Chondrocyte (in vitro differentiated cells): ENCODE measurements at places on chromosomes 13 and 19. TPM values are rescaled to one million over a fixed set of nuclear protein-coding genes. Genes with fewer than 3 reads are reported as not detected.
A peak's percentile ranks its signal among the peaks of the same experiment; 100 is the strongest.

- no peak overlapping the region for H3K4me3 ChIP-seq
- H3K36me3 ChIP-seq = no peaks in the 10 kb centered on the region
- H3K27ac ChIP-seq = no peak overlapping the region
Measured at GRCh38 chr19:36051637-36052036, 2.4 kb downstream of the THAP8 start.

IGSF23 gene
- total RNA-seq = not detected in 3 replicates

DNA sequence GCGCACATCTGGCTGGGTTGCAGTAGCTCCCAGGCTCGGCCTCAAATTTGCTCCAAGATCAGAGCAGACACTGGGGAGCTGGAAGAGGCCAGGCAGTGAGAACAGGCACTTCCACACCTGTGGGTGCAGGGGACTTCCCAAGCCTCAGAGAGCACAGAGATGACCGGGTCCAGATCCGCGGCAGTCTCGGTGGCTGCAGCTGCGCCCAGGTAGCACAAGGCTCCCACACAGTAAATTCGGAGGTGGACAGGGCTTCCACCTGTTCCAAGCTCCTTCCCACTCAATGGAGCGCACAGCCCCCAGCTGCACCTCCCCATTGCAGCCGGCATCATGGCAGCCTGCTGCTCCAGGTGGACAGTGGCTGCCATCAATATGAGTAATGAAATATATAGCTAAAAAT lies 1417.4 kb upstream of the SLC10A2 start:
- DNase-seq = no peak
- peaks cover 6% of the 10 kb centered on the region for H3K36me3 ChIP-seq
- no peaks in the 10 kb centered on the region for H3K27me3 ChIP-seq
- H3K27ac ChIP-seq = no peak overlapping the region

DNA sequence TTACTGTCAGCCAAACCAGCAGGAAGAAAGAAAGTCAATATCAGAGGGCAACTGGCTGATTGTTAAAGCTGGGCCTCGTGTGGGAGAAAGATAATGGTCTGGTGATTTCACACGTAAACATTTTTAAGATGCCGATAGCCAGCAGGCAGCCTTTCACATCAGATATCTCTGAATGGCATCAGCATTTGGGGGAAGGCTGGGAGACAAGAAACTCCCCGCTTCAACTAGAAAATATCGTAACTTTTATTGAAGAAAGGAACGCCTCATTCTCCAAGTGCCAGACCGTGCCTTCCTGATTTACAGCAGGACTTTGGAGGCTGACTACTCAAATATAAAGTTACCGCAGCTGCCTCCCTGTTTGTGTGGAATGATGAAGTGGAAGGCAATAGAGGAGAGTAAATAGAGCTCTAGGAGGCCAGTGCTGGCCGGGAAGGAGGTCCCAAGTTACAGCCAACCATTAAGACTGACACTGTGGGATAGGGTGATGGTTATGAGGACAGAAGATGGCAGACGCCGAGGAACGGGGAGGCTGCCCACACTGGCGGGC lies 284.3 kb upstream of the MAB21L1 start:
- no peak for DNase-seq
- no peak overlapping the region for H3K27ac ChIP-seq
- no peaks in the 10 kb centered on the region for H3K36me3 ChIP-seq
- H3K4me3 ChIP-seq = no peak overlapping the region

SMIM7 gene
- total RNA-seq = 42.5 to 52.0 TPM (median 47.7 TPM) in 3 replicates

GRCh38 chr13:75620020-75620419 lies 16.1 kb upstream of the LMO7 start:
- H3K4me1 ChIP-seq = peaks cover 63% of the 10 kb centered on the region
- H3K4me3 ChIP-seq = no peak overlapping the region
- H3K27ac ChIP-seq = peak overlapping the region; percentile 91

DNA sequence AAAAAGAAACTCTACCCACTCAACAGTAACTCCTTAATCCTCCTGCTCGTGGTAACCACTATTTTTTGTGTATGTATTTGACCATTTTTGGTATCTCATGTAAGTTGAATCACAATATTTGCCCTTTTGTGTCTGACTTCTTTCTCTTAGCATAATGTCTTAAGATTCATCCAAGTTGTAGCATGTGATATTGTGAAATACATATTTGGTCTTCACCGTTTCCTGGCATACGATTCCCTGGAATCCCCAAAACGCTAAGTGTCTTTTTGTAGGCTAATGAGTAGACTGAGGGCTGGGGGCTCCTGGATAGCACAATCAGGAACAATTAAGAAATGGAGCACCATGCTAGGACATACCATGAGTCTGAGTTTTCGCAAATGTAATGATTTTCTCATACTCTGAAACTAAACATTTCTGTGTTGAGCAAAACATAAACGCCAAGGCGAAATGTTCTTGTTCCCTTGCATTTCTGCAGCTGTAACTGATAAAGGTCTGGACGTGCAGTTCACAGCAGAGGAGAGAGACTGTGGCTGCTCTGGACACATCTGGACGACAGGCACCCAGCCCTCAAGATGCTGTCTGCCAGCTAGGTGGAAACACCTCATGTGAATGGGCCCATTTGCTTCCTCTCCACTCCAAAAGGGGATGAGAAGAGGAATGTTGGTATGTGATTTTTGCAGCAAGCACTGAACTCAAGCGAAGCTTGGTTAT lies 38.4 kb downstream of the BRD4 start:
- no peak for DNase-seq
- H3K4me3 ChIP-seq = no peak overlapping the region
- no peaks in the 10 kb centered on the region for H3K27me3 ChIP-seq
- peaks cover 97% of the 10 kb centered on the region for H3K4me1 ChIP-seq
- peaks cover 3% of the 10 kb centered on the region for H3K36me3 ChIP-seq

STARD13 gene
- 37.6 to 57.8 TPM (median 41.0 TPM) in 3 replicates for total RNA-seq

CD177 gene
- not detected in 3 replicates for total RNA-seq

DNA sequence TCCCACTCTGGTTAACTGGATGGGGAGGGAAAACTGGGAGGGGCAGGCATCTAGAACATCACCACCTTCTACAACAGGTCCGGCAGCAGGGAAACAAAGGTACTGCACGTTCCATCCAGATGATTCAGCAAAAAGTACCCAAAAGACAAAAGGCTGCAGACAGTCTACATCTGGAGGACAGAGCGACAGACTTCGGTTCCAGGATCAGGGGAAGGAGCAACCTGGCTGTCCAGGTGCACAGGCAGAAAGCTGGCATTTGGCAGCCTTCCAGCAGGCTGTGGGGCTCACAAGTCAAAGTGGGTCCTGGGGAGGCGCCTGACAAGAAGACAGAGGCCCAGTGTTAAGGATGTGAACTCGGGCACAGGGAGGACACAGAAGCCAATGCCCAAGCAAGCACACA lies 202.9 kb downstream of the SUCLA2 start:
- H3K27me3 ChIP-seq = no peaks in the 10 kb centered on the region
- no peaks in the 10 kb centered on the region for H3K36me3 ChIP-seq
- no peak overlapping the region for H3K27ac ChIP-seq

- H3K4me1 ChIP-seq = peaks cover 24% of the 10 kb centered on the region
- no peaks in the 10 kb centered on the region for H3K27me3 ChIP-seq
- no peak overlapping the region for H3K4me3 ChIP-seq
- DNase-seq = no peak
- no peaks in the 10 kb centered on the region for H3K36me3 ChIP-seq
- H3K27ac ChIP-seq = no peak overlapping the region
Measured at GRCh38 chr13:23436680-23437079, 3.2 kb upstream of the SACS start.

IRGC gene
- not detected in 3 replicates for total RNA-seq

DNA sequence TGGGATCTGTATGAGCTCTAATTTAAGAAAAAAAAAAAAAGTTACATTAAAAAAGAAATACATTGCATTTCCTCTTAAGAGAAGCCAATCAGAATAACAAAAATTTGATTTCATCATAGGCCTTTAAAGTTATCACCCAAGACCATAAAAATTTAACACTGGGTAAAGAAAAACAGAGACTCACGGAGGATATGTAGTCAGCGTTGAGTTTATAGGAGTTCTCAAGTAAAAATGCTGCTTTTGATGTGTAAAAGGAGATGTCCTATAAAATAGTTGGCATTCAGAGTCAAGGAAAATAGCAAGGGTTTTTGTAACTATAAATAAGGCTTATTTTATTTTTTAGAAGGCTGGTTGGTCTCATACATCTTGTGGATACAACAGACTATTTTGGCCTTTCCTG lies 191.1 kb downstream of the EFNB2 start:
- H3K27me3 ChIP-seq = no peaks in the 10 kb centered on the region
- H3K36me3 ChIP-seq = peaks cover 14% of the 10 kb centered on the region
- H3K4me1 ChIP-seq = peaks cover 21% of the 10 kb centered on the region

C1QTNF9B gene
- total RNA-seq = not detected in 3 replicates

DNA sequence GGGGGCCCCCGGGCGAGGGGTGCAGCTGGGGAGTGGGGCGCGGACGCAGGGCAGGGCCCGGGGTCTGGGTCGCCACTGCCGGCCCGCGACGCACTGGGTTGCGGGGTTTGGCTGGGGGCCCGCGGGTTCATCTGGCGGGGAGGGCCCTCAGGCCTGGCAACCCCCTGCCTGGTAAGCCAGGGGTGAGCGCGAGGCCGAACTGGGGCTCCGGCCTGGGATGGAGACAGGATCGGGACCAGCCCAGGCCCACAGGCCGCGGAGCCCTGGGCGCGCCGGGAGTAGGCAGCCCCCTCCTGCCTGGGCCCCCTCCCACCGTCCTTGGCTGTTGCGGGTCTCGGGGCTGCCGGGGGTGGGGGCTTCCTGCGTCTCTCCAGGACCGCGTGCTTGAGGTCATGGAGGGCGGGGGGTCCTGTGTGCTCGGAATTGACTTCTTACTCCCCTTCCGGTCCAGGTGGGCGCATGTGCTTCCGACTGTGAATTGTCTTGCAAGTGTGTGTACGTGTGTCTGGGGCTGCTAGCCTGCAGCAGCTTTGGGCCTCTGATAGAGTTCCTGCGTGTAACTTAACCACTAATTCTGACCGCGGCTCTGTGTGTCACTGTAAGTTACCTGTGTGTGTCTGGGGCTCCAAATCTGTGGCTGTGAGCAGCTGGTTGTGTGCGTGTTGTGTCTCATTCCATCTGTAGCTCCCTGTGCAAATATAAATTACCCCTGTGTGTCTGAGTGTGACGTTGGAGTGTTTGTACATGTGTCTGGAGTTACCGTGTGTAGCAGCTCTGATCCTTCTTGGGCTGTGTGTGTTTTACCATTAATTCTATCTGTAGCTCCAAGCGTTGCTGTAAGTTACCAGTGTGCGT lies 751 bp downstream of the GRAMD1A start:
- H3K27ac ChIP-seq = peak overlapping the region; percentile 93
- H3K4me3 ChIP-seq = peak overlapping the region; percentile 81
- DNase-seq = no peak
- H3K27me3 ChIP-seq = no peaks in the 10 kb centered on the region
- H3K4me1 ChIP-seq = peaks cover 59% of the 10 kb centered on the region
- H3K36me3 ChIP-seq = no peaks in the 10 kb centered on the region

LYPD5 gene
- not detected in 3 replicates for total RNA-seq

CCDC8 gene
- 39.3 to 53.2 TPM (median 39.5 TPM) in 3 replicates for total RNA-seq

DNA sequence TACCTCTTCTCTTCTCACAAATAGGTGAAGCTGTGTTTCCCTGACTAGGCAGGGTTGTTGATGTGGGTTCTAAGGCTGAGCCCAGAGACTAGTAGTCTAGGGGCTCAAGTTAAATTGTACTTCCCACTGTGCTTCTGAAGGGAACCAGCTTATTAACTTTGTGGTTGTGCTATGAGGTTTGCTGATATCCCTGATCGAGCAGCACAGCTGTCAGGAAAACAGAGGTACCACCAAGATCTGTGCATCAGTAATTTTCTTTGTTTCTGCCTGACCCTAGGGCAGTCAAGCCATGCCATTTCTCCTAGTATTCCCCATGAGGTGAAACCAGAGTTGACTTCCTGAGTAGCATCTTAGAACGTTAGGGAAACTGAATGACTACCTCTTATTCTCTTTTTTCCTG lies 853.8 kb upstream of the MIR17HG start:
- H3K4me3 ChIP-seq = no peak overlapping the region
- no peak for DNase-seq
- no peak overlapping the region for H3K27ac ChIP-seq
- H3K27me3 ChIP-seq = no peaks in the 10 kb centered on the region
- H3K36me3 ChIP-seq = peaks cover 5% of the 10 kb centered on the region

GRCh38 chr19:18742838-18743783 lies 48.0 kb downstream of the COMP start:
- no peaks in the 10 kb centered on the region for H3K27me3 ChIP-seq
- peak; percentile 91 for DNase-seq
- no peak overlapping the region for H3K27ac ChIP-seq

NLRP11 gene
- total RNA-seq = not detected in 3 replicates

GRCh38 chr19:46299004-46299509 lies 2.2 kb downstream of the HIF3A start:
- peaks cover 65% of the 10 kb centered on the region for H3K4me1 ChIP-seq
- H3K4me3 ChIP-seq = peak overlapping the region; percentile 77
- H3K27ac ChIP-seq = peak overlapping the region; percentile 94
- peak; percentile 98 for DNase-seq

- H3K27ac ChIP-seq = no peak overlapping the region
- H3K36me3 ChIP-seq = no peaks in the 10 kb centered on the region
- H3K4me1 ChIP-seq = peaks cover 55% of the 10 kb centered on the region
- H3K27me3 ChIP-seq = no peaks in the 10 kb centered on the region
- H3K4me3 ChIP-seq = no peak overlapping the region
Measured at GRCh38 chr13:98529171-98529570, 47.7 kb downstream of the STK24 start.

C19orf53 gene
- total RNA-seq = 71.2 to 91.5 TPM (median 75.7 TPM) in 3 replicates

TNFSF13B gene
- 1.1 to 1.5 TPM (median 1.3 TPM) in 3 replicates for total RNA-seq

DNA sequence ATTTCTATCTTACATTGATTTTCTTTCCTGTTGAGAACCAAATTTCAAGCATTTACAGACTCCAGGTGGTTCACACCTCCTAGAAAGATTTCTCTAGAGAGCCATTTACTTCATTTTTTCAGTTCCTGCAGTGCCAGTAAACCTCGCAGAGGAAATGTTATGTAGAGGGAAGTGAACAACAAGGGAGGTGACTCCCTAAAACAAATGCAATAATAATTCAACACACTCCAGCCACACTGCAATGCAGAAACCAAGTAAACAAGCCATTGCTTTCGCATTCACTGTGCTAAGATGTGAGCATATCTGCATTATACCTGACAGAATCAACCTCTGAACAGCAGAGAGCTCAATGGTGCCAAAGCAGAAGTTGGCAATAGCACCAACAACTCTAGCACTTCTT lies 215.1 kb downstream of the RBM26 start:
- H3K4me3 ChIP-seq = no peak overlapping the region
- DNase-seq = no peak
- H3K36me3 ChIP-seq = no peaks in the 10 kb centered on the region
- no peak overlapping the region for H3K27ac ChIP-seq
- peaks cover 36% of the 10 kb centered on the region for H3K27me3 ChIP-seq

SH2D3A gene
- total RNA-seq = 0.41 to 0.52 TPM in 2 of 3 replicates, not detected in the other

IZUMO4 gene
- total RNA-seq = 2.4 to 3.9 TPM (median 3.2 TPM) in 3 replicates

GRCh38 chr13:60398907-60399589 lies 2.0 kb downstream of the TDRD3 start:
- H3K36me3 ChIP-seq = no peaks in the 10 kb centered on the region
- DNase-seq = no peak
- peaks cover 33% of the 10 kb centered on the region for H3K4me1 ChIP-seq
- no peaks in the 10 kb centered on the region for H3K27me3 ChIP-seq
- peak overlapping the region; percentile 81 for H3K4me3 ChIP-seq

FSD1 gene
- 8.8 to 13.7 TPM (median 11.6 TPM) in 3 replicates for total RNA-seq

- no peak for DNase-seq
- no peak overlapping the region for H3K27ac ChIP-seq
- H3K4me1 ChIP-seq = peaks cover 42% of the 10 kb centered on the region
- no peak overlapping the region for H3K4me3 ChIP-seq
- H3K36me3 ChIP-seq = peaks cover 8% of the 10 kb centered on the region
Measured at GRCh38 chr19:46394402-46394797, 19.0 kb downstream of the CCDC8 start.

GRCh38 chr19:47313754-47314295 lies 4.2 kb downstream of the C5AR1 start:
- H3K4me1 ChIP-seq = peaks cover 26% of the 10 kb centered on the region
- H3K4me3 ChIP-seq = no peak overlapping the region
- no peak for DNase-seq
- H3K27me3 ChIP-seq = no peaks in the 10 kb centered on the region
- H3K36me3 ChIP-seq = no peaks in the 10 kb centered on the region
